ENCODE measurements at places on chromosomes 3 and 15. TPM values are rescaled to one million over a fixed set of nuclear protein-coding genes. Genes with fewer than 3 reads are reported as not detected.

Gene NEK10
- 2.6 TPM for total RNA-seq

Gene MAGI1
- total RNA-seq, result 15.3 TPM

Gene ARNT2
- total RNA-seq, result 1.5 TPM

Gene MYZAP
- 28.9 TPM for total RNA-seq

Gene UNC13C
- total RNA-seq, result 0.44 TPM

Gene OSBPL10
- 72.7 TPM for total RNA-seq
